ENCODE measurements at places on chromosomes 11 and 22. TPM values are rescaled to one million over a fixed set of nuclear protein-coding genes. Genes with fewer than 3 reads are reported as not detected.
A peak's percentile ranks its signal among the peaks of the same experiment; 100 is the strongest.

The NTM gene
- total RNA-seq: 11.5 TPM

The MUC5AC gene
- total RNA-seq: not detected

The RFPL1 gene
- total RNA-seq: not detected

The PHF21B gene
- total RNA-seq: 1.3 TPM

DNA sequence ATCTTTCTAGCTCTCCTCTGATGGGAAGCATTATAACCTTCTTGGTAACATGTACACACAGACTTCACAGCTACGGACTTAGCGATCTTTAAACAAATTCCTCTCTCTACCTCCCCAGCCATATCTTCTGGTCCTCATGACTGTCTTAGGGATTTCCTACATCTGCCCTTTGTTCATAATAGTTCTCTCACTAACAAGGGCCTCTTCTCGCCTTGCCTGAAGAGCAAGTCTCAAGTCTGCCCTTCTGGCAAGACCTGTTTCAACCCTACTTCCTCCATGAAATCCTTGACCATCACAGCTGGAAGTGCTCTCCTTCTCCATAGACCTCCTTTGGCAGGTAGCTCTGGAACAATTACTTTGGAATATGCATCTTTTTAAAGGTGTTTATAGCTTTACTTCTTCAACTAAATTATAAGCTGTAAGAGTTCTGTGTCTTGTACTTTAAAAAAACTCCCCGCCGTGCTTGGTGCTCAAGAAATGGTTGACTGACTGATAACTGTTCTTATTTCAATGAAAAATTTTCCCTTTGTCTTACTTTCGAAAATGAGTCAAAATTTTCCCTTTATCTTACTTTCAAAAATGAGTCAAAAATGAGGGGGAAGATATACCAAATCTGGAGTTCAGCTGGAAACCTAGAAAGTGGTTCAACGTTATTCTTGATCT, 34.7 kb downstream of the SNX19 start:
- DNase-seq: no peak

DNA sequence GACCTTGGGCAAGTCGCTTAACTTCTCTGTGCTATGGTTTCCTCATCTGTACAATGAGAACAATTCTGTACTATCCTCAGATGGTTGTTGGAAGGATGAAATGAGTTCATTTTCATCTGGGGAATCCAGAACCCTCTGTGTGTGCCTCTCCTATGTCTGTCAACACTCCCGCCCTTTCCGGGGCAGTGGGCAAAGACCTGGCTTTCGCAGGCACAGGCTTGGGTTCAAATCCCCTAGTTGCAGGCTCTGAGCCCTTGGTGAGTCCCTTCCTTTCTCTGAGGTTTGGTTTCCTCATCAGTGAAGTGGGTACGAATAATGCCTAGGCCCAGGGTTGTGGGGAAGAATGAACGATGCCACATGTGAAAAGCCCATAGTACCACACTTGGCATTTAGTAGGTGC, 6.0 kb downstream of the PNPLA5 start:
- DNase-seq: no peak

- peak; percentile 11 for DNase-seq
These were observed 9.4 kb downstream of the DPP3 start for GRCh38 chr11:66489636-66490035.

DNA sequence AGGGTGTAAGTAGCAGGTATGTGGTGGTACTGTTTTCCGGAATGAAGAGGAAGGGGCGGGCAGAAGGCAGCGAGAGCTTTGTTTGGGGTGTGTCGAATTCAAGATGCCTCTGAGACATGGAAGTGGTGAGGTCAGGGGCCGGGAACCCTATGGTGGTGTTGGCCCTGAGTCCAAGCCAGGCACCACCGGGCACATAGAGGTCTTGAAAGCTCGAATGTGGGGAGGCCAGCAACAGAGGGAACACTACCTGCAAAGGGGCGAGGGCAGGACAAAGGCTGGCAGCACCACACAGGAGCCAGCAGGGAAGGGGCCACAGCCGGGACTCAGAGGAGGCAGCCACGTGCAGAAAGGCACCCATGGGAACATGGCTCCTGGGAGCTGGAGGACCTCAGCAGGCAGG, 57.8 kb downstream of the CDKN1C start:
- no peak for DNase-seq
